ENCODE measurements at places on chromosomes 2 and 18.

DNA sequence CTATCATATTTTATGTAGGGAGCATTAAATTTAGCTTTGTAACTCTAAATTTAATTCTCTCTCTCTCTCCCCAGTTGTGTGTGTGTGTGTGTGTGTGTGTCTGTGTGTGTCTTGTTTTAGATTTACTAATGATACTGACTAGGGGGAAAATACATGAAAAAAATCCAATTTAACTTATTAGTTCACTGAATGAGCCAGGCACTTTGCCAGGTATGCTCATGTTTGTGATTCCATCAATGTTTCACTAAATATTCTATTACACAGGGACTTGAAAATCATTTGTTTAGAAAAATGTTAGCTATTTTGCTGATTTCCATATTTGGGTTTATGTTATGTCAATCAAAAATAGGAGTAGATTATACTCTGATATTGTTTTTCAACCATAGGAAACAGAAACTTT lies 203.7 kb upstream of the ZNF804A start:
- DNase-seq: no peak

DNA sequence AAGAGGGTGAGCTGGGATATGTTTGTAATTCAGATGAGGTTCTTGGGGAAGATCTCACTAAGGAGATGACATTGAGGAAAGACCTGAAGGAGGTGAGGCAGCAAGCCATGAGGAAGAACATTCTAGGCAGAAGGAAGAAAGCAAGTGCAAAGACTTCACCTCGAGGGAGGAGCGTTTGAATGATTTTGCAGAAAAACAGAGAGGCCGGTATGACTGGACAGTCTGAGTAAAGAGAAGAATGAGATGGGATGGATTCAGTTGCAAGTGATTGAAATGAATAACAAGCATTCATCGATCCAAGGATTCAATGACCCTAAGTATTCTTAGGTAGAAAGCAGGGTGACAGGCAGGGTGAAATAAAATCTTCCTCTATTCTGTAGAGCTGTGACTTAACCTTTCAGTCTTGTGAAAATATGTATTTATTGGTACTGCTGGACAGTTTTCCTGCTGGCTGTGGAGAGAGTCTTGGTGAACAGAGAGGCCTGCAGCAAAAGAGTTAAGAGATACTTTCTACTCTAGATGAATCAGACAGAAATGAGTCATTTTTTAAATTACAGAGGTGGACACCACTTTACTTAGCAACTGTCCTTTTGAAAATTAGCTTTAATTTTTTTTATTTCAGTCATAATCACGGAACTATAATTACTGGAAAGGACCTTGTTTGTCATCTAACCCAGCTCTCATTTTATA lies 278.4 kb downstream of the LRRTM1 start:
- no peak for DNase-seq

DNA sequence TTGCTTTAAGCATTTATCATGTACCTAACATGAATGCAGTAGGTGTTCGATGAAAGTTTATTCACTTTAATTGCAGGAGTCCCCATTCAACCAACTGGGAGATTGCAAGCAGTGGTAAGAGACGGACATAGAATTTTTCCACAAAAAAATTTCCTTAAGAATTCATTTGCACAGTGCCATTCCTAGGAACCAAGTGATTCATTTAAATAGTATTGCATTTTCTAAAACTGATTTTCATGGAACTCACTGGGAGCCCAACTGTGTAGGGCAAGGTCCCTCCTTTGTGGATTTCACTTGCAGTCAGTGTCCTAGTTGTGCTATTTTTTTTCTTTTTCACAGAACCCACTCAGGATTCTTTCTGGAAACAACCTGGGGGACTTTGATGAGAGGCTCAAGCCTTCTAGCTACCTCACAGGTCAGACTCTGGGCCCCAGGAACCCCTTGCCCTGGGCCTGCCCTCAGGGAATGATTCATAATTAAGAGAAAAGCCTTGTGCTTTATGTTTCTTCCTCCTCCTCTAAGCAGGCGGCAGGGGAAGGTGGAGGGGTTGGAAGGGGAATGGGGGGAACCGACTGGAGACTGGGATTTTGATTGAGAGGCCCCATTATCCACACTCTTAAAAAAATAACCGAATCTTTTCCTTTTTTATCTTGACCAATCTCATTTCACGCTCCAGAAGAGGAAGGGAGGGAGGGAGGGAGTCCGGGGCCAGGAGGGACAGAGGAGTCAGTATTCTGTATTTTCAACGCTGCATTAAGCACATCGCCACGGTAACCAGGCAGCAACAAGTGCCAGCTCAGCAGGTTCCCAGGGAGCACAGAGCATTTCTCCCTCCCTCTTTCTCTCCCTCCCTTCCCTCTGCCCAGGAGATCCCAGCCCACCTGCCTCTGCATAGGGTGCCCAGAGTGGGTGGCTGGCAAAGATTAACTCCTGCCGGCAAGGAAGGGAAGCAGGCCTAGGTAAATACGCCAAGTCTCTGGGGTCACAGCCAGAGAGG lies 51.8 kb downstream of the PSD4 start:
- DNase-seq: no peak

DNA sequence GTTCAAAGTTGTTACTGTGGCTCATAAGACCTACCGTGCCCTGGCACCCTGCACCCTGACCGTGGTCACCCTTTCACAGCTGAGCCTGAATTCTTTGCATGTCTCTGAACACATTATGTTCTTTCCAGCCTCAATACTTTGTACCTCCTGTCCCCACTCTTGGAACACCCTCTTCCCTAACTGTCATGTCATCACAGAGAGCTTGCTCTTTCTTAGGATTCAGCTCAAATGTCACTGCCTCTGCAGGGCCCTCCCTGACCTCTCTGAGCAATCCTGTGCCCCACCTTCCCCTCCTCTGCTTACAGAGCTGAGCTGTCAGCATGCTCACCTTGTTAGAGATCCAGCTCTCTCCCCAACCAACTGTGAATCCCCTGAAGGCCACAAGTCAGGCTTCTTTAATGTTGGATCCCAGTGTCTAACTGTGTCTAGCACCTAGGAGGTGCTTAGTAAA lies 15.0 kb downstream of the PRKAG3 start:
- no peak for DNase-seq

GRCh38 chr2:230796280-230796862 lies 68.4 kb upstream of the ITM2C start:
- peak; percentile 42 for DNase-seq

GRCh38 chr2:117058366-117058765 lies 756.1 kb upstream of the DDX18 start:
- no peak for DNase-seq

- no peak for DNase-seq
Measured at GRCh38 chr2:43135583-43135982, 90.8 kb downstream of the ZFP36L2 start.

DNA sequence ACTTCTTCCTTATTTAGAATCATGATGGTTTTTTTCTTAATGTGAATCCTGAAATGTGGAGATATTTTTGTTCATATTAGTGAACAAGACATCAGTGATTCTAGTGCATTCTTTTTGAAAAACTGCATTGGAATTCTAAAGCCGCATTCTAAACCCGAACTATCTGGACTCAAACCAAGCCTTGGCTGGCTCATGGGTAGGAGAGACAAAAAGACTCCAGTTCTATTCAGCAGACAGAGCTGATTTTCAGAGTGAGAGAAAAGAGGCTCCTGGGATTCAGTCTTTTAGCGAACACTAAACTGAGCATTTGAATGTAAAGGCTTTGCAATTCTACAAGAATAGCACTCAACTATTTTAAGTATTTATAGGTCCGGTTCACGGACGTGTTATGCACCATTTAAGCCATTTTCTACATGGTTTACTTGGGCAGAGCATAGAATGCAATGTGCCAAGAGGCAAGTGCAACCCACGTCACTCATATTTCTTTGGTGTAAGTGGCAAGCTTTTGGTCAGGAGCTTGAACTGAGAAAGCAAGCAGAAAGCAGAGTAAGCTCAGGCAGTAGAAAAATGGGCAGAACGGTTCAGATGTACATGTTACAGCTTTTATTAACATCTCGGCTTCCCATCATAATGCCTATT lies 227.3 kb upstream of the RAB12 start:
- DNase-seq: no peak

GRCh38 chr2:241225545-241225944 lies 37.1 kb downstream of the ANO7 start:
- DNase-seq: no peak

GRCh38 chr2:225599856-225600255 lies 200.3 kb downstream of the NYAP2 start:
- no peak for DNase-seq

DNA sequence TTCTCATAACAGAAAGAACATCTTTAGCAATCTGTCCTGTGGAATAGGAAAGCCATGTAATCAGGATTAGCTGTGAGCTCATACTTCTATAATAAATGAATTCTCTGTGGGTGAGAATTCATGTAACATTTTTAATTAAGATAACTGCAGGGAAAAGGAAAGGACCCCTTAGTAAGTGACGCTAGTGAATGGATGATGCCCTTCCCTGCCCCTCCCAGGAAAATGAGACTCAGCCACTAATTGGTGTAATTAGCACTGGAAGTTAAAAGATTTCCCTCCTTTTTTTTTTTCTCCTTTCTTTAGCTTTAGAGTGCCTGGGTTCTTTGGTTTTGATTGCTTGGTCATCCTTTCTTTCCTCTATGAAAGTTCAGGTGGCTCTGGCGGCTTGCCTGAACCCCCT lies 90.3 kb downstream of the VWA3B start:
- DNase-seq: no peak

DNA sequence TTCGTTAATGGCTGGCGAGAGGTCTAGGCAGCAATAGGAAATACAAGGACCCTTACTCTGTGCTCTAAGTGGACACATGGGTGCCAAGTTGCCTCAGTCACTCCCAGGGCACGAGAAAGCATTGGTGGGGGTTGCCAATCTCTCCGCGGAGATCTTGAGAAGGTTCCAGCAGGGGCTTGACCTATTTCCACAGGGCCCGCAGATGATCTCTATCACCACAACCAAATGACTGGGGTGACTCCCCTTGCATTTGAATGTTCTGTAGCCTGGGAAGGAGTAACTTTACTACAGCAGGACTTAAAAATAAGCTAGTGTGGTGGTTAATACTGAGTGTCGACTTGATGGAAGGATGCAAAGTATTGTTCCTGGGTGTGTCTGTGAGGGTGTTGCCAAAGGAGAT lies 8.1 kb downstream of the CDC42EP3 start:
- no peak for DNase-seq

- DNase-seq: no peak
Measured at GRCh38 chr18:31586616-31587015, 5.1 kb upstream of the TTR start.

DNA sequence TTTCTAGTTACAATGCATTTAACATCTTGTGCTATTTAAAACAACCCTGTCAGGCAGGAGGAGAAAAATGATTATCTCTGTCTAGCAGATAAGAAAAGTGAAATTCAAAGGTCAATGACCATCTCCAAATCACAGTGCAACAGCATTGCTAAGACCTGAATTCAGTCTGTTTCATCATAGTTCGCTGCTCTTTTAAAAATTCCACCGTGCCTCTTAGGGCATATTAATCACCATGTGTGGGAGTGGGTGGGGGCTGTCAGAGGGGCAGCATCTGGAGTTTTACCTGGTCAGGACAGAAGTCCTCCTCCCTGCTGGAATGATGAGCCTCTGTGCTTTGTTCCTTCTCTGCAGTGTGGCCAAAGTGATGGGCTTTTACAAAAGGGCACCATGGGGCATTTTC lies 418.7 kb upstream of the RGPD4 start:
- DNase-seq: no peak

DNA sequence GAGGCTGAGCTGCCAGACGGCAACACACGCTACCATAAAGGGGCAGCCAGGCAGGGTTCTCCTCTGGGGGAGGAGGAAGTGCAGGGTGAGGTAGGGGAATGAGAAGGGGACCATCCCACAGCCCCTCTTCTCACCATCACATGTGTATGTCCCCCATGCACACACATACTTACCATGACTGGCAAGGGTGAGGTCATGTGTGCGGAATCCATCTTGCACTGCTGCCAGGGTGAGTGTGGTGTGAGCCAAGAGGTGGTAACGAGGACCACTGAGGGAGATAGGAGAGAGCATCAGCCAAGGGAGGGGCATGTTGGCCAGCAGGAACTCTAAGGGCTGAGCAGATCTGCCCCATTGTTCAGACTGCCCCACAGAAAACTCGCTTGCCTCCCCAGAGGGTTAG lies 7.1 kb downstream of the WDR54 start:
- no peak for DNase-seq

DNA sequence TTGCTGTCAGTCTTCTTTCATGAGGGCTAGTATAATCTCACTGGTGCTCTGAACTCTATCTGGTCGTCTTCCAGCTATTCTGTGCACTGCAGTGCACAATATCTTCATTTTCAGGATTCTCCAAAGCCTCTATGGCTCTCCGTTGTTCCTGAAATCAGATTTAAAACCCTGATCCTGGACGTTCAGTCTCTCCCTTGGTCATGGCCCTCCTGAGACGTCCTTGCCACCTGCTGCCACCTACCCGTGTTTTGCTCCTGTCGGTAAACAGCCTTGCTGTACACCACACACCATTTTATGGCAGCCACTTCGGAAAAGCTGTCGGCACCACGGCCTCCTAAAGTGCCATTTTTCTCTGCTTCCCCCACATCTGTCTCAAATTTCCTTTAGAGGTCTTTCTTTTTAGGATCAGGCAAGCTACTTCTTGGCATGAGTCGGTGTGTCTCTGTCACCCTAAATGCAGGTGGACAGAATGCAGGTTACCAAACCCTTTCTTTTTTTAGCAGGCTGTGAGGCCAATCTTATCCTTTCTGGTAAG lies 170.0 kb downstream of the HRH4 start:
- DNase-seq: no peak

GRCh38 chr2:161725297-161725696 lies 101.1 kb downstream of the SLC4A10 start:
- DNase-seq: no peak

GRCh38 chr2:12050396-12050795 lies 304.0 kb downstream of the LPIN1 start:
- DNase-seq: no peak

GRCh38 chr2:71935262-71935848 lies 212.3 kb downstream of the CYP26B1 start:
- DNase-seq: no peak

GRCh38 chr2:104774631-104775030 lies 79.3 kb upstream of the POU3F3 start:
- DNase-seq: no peak

- peak; percentile 50 for DNase-seq
Measured at GRCh38 chr2:210577263-210578071, 21.1 kb downstream of the CPS1 start.

DNA sequence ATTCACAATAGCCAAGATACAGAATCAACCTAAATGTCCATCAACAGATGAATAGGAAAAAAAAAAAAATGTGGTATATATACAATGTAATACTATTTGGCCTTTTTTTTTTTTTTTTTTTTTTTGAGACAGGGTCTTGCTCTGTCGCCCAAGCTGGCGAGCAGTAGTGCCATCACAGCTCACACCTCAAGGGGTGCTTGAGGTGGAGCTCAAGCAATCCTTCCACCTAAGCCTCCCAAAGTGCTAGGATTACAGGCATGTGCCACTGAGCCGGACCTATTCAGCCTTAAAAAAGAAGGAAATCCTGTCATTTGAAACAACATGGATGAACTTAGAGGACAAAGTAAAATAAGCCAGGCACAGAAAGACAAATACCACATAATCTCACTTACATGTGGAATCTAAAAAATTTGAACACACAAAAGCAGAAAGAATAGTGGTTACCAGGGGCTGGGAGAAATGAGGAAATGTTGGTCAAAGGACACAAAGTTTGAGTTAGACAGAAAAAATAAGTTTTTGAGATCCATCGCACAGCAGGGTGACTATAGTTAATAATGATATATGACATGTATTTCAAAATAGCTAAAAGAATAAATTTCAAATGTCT lies 26.0 kb downstream of the TLK1 start:
- no peak for DNase-seq

- DNase-seq: no peak
Measured at GRCh38 chr2:142954493-142954892, 77.0 kb downstream of the KYNU start.

All from activated CD4-positive, alpha-beta T cell treated with anti-CD3 and anti-CD28 coated beads, Interleukin-2, Interleukin-6, amounts not matched to agents 100 ng/mL and 50 ng/mL, durations not matched to agents 16 hours and 8 hours (primary cell).